NCI-H2081 treated with DMSO at 0.1 percent for 48 hours (cell line): ENCODE measurements at places on chromosomes 6 and 20.

- no peak for DNase-seq
Measured at GRCh38 chr6:35419417-35419816, 32.7 kb upstream of the FANCE start.

DNA sequence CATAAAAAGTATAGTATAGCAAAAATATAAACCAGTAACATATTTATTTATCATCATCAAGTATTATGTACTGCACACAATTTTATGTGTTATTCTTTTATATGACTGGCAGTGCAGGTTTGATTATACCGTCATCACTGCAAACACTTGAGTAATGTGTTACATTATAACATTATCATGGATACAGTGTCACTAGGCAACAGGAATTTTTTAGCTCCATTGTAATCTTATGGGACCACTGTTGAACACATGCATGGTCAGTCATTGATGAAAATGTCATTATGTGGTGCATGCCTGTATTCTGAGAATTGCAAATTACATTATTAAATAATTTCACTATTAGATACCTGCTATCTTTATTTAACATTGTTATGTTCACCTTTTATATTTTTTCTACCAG lies 29.1 kb upstream of the OR2J2 start:
- no peak for DNase-seq

- no peak for DNase-seq
Measured at GRCh38 chr20:62356589-62357186, 10.4 kb downstream of the LAMA5 start.

DNA sequence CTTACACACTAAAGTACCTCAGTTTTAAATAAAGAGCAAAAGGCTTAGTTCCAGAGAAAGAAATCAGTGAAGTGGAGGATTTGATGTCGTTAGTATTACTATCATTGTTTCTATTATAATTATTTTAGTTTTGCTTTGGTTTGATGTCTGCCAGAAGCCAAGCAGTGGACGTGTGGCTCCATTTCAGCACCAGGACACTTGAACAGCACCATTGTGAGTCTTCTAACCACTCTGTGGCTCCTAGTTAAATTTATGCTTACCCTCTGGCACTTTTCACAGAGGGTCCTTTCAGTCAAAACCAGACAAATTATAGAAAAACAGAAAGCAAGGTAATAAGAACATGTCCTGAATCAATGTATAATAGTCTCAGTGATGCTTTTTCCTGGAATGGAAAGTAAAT lies 3.4 kb downstream of the COL9A1 start:
- no peak for DNase-seq

DNA sequence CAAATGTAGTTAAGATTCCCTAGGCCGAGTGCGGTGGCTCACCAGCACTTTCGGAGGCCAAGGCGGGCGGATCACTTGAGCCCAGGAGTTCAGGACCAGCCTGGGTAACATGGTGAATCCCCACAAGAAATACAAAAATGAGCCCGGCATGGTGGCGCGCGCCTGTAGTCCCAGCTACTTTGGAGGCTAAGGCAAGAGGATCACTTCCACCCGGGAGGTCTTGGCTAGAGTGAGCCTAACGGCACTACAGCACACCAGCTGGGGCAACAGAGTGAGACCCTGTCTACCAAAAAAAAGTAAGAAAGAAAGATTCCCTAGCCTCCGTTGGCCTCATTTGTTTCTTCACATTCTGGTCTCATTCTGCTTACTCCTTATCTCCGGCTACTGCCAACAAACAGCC lies 1.2 kb downstream of the ESF1 start:
- DNase-seq = no peak

GRCh38 chr6:43481075-43481474 lies 3.7 kb downstream of the TJAP1 start:
- no peak for DNase-seq

GRCh38 chr20:57620274-57620990 lies at the start of gene ZBP1:
Gene ZBP1, minus strand, starts transcription at chr20:57620426. Its CDS starts 131 bp downstream, at chr20:57620295.
- no peak for DNase-seq

- DNase-seq = no peak
Measured at GRCh38 chr6:125906158-125906998, 50.2 kb upstream of the HINT3 start.
